Osteoblast (primary cell): ENCODE measurements at places on chromosomes 6 and 20.

- DNase-seq: no peak
These were observed 174.1 kb upstream of the PTPRK start for GRCh38 chr6:128694303-128695009.

- DNase-seq: no peak
These were observed 154.6 kb upstream of the VGLL2 start for GRCh38 chr6:117110737-117111136.

DNA sequence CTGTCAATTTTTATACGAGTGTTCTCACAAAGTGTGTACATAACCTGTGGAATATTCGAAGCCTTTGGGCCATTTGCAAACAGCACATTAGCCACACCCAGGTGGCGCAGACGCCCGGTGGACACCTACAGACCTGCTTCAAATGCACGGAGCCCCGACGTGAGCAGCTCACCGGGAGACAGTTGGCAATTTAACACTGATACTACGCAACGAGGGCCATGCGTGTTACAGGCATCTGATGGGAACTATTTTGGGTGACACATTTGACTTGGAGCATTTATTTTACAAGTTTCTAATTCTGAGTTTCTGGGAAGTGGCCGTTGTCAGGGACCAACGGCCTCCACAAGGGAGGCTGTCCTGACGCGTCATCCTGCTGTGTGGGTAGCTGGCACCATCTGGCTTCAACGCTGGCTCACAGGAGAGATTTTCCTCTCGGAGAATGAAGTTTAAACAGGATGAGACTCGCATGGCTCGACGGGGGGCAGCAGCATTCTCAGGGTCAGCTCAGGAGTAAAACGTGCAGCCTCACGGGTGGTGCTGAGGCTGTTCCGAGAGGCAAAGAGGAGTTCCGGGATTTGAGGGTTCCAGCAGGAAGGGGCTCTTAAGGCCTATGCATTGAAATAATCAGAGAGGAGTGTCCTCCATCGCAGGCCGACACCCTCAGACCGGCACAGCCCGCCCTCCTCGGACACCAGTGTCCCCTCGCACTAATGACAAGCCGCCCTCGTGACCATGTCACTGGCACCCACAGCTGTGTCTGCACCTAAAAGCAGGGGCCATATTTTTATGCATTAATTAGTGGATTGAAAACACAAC is 207.4 kb downstream of the DLL1 start:
- DNase-seq: peak; percentile 80

- DNase-seq: no peak
These were observed 40.5 kb downstream of the RREB1 start for GRCh38 chr6:7148100-7148822.

GRCh38 chr6:149248693-149249369 is 68.7 kb upstream of the TAB2 start:
- no peak for DNase-seq

- no peak for DNase-seq
These were observed 90.2 kb upstream of the TOX2 start for GRCh38 chr20:43824309-43825050.

- DNase-seq: no peak
These were observed 99.9 kb upstream of the PMEPA1 start for GRCh38 chr20:57809661-57810172.

- peak; percentile 85 for DNase-seq
These were observed 2.0 kb downstream of the MMP9 start for GRCh38 chr20:46010491-46011391.

DNA sequence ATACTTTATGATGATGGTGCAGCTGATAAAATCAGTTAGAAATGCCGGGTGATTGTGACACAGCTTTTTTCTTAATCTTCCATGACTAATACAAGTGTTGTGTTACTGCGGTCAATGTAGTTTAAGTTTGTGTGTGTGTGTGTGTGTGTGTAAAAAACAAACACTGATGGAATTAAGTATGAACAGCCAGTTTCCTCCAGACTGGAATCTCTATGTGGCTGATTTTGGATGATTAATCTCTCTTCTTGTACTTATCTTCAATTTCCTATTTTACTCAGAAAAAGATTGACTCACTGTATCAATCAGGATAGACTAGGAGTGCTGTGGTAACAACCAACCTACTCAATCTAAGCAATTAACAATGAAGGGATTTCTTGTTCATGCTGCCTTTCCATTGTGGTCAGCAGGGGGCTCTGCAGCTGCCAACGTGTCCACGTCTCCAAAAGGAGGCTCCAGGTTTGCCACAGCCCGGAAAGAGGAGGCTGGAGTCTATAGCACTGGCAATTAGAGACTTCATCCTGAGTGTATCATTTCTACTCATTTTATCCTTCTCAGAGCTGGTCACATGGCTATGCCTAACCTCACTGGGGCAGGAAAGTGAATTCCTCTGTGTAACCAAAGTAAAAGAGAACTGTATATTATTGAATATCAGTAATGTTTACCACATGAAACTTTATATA is 107.7 kb downstream of the CD109 start:
- peak; percentile 82 for DNase-seq

DNA sequence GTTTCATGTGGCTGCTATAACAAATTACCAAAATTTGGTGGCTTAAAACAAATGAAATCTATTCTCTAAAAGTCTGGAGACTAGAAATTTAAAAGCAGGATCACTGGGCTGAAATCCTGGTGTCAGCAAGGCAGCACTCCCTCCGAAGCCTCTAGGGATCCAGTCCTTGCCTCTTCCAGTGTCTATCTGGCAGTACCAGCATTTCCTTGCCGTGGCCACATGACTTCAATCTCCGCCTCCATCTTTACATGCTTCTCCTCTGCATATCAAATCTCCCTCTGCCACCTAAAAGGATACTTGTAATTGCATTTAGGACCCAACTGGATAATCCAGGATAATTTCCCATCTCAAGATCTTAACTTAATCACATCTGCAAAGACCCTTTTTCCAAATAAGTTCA is 30.2 kb downstream of the ARHGAP18 start:
- no peak for DNase-seq

DNA sequence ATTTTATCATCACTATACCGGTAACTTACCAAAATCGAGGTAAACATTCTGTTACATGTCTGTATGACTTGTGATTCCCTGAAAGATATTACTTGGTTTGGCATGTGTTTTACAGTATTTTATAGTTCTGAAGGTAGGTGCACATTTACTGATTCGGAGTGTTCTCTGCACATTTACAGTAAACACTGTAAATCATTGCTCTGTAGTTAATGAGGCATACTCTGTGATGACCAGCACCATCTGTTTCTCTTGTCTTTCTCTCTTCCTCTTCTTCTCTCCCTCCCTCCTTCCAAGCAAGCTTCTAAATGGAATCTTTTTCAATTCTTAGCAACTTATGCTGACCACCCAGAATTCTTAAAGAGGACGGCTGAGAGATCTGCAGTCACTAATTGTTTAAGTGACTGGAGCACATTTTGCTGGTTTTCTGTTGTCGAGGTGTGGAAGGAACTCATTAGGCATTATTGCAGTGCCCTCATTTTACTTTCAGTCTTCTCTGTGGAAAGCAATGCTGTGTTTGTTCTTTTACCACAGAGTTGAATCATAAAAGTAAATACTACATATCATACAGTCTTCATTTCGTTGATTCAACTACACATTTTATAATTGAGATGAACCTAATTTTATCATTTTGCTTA is 126.5 kb downstream of the UTRN start:
- DNase-seq: peak; percentile 14

DNA sequence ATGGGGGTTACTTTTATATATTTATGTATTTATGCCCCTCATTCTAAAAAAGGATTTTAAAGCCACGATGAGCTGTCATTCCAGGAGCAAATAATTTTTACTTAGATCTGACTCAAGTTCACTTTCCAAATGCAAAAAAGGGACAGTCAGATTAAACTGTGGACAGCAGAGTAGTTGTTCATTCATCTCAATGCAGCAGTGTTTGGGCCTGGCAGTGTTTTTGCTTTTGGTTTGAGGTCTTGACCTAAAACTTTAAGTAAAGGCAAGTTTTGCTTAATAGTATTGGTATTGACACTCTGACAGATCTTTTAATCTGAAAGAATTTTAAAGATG is 13.9 kb downstream of the JARID2 start:
- no peak for DNase-seq

DNA sequence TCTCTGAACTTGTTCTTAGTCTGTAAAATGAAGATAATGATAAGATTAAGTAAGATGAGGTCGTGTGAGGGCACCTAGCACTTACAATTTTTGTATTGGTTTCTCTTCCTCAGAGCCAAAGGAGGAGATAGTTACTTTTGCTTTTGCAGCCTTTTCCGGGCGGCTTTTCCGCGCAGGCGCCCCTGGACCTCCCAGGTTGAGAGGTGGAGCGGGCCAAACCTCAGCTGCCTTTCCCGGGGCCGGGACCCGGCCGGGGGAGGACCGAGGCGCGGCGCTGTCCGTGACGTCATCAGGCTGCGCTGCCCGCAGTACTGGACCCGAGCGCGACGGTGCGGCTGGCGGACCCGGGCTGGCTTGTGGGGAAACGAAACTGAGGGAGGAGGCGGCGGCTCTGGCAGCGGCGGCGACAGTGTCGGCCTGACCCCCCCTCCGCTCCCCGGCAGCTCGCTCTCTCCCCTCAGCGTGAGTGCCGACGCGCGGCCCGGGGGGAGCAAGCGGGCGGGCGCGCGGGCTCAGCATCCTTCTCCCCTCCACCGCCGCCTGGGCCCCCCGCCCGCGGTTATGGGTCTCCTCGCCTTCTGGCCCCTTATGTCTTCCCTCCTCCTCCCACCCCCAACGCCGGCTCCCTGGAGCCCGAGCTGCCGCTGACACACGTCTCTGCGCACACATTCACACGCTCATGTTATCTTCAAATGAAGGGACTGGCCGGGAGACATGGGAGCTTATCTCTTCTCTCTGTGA is at the start of gene CMTR1:
TSS of gene CMTR1 (plus strand) at position 306 of the 741 bp plus-strand sequence. CDS start 2,409 bp downstream, outside the sequence.
- peak; percentile 99 for DNase-seq

- DNase-seq: peak; percentile 87
These were observed 97.8 kb downstream of the ANKS1A start for GRCh38 chr6:34986845-34987246.
